Type B pancreatic cell (in vitro differentiated cells): ENCODE measurements at places on chromosomes 12 and 14. TPM values are rescaled to one million over a fixed set of nuclear protein-coding genes. Genes with fewer than 3 reads are reported as not detected.
A peak's percentile ranks its signal among the peaks of the same experiment; 100 is the strongest.

- H3K4me3 ChIP-seq: peak overlapping the region; percentile 85
- H3K4me1 ChIP-seq: peaks cover 14% of the 10 kb centered on the region
Observed at GRCh38 chr12:127165567-127166392, 1101.2 kb upstream of the TMEM132C start.

GRCh38 chr12:117842630-117843029 is 126.2 kb downstream of the KSR2 start:
- no peaks in the 10 kb centered on the region for H3K4me1 ChIP-seq
- no peak for DNase-seq
- no peak overlapping the region for H3K27ac ChIP-seq
- no peaks in the 10 kb centered on the region for H3K36me3 ChIP-seq
- peaks cover 38% of the 10 kb centered on the region for H3K27me3 ChIP-seq

The ARHGEF25 gene
- total RNA-seq: 4.7 and 34.6 TPM in 2 replicates

GRCh38 chr12:29149691-29150281 is 708 bp downstream of the FAR2 start:
- H3K4me1 ChIP-seq: peaks cover 6% of the 10 kb centered on the region
- peak overlapping the region; percentile 50 for H3K27ac ChIP-seq
- H3K27me3 ChIP-seq: peaks cover 35% of the 10 kb centered on the region

- H3K27me3 ChIP-seq: peaks cover 14% of the 10 kb centered on the region
- H3K4me1 ChIP-seq: peaks cover 12% of the 10 kb centered on the region
- H3K4me3 ChIP-seq: no peak overlapping the region
- no peak overlapping the region for H3K27ac ChIP-seq
- H3K36me3 ChIP-seq: no peaks in the 10 kb centered on the region
- DNase-seq: no peak
Observed at GRCh38 chr14:74546416-74546815, 52.9 kb downstream of the ISCA2 start.

The TMTC2 gene
- 13.5 and 31.0 TPM in 2 replicates for total RNA-seq

- no peak for DNase-seq
- H3K4me3 ChIP-seq: no peak overlapping the region
- no peaks in the 10 kb centered on the region for H3K27me3 ChIP-seq
- H3K36me3 ChIP-seq: peaks cover 12% of the 10 kb centered on the region
Observed at GRCh38 chr12:26037615-26038220, 79.2 kb downstream of the RASSF8 start.

GRCh38 chr14:51959928-51960327 is 29.4 kb upstream of the RTRAF start:
- peaks cover 28% of the 10 kb centered on the region for H3K36me3 ChIP-seq
- H3K27me3 ChIP-seq: no peaks in the 10 kb centered on the region
- H3K4me3 ChIP-seq: no peak overlapping the region

GRCh38 chr12:124816295-124816854 is 47.3 kb downstream of the SCARB1 start:
- H3K4me1 ChIP-seq: no peaks in the 10 kb centered on the region
- no peak overlapping the region for H3K4me3 ChIP-seq
- H3K27me3 ChIP-seq: no peaks in the 10 kb centered on the region
- no peak for DNase-seq
- H3K36me3 ChIP-seq: peaks cover 10% of the 10 kb centered on the region
- no peak overlapping the region for H3K27ac ChIP-seq

The HOXC13 gene
- total RNA-seq: 0.48 TPM in 1 of 2 replicates, not detected in the other

DNA sequence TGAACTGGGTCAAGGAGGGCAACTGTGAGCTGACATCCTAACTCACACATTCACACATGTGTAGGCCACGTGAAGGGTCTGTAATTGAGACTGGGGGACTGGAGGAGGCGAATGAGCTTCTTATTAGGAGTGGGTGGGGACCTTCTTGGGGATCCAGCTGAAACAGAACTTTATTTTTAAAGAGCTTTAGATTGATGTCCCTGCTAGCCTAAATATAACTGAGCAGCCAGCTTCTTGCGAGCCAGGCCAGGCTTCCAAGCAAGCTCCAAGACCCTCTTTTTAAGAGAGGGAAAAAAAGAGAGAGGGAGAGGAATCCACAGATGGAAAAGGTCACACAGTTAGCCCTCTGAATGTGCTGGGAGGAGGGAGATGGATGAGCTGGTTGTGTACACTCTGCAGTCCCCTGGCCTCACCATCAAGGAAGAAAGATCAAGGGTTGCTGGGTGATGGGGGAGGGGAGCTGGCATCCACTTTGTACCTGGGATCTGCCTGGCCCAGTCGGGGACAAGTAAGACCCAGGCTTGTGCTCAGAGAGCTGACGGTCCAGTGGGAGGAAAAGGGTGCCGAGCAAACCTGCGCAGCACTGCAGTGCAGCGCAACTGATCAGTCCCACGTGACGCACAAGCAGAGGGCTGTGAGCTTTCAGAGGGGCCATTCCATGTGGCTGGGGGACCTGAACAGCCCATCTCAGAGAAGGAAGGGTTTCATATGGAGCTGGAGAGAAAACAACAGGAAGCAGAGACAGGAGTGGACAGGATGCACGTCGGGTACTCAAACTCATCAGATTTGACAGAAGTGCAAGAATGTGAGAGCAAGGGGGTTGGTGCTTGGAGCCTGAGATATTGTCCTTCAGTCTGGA is 154.5 kb downstream of the ZFP36L1 start:
- peaks cover 23% of the 10 kb centered on the region for H3K36me3 ChIP-seq
- H3K4me3 ChIP-seq: no peak overlapping the region
- H3K4me1 ChIP-seq: peaks cover 27% of the 10 kb centered on the region

- H3K27ac ChIP-seq: peak overlapping the region; percentile 50
- DNase-seq: no peak
- H3K4me1 ChIP-seq: peaks cover 54% of the 10 kb centered on the region
- H3K27me3 ChIP-seq: no peaks in the 10 kb centered on the region
Observed at GRCh38 chr14:73715707-73716106, 1.5 kb upstream of the PNMA1 start.
